ENCODE measurements at places on chromosomes 3 and 15.

GRCh38 chr3:136728918-136729317 is 23.3 kb downstream of the STAG1 start:
- no peak for DNase-seq

DNA sequence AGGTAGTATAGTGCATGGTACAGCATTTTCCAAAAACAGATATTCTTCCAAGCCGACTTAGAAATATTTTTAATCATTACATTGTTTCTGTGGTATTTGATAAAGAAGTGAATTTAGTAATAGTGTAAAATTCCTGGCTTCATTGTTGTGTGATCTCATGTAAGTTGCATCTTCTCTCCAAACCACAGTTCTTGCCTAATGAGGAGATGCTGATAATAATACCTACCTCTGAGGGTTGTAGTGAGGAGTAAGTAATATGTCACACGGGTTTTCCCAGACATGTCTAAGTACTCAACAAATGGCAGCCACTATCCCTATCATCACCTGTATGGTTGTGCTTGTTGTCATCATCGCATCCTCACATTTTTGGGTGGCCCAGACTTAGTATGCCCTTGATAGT is 167.3 kb downstream of the SLCO3A1 start:
- DNase-seq, result no peak

DNA sequence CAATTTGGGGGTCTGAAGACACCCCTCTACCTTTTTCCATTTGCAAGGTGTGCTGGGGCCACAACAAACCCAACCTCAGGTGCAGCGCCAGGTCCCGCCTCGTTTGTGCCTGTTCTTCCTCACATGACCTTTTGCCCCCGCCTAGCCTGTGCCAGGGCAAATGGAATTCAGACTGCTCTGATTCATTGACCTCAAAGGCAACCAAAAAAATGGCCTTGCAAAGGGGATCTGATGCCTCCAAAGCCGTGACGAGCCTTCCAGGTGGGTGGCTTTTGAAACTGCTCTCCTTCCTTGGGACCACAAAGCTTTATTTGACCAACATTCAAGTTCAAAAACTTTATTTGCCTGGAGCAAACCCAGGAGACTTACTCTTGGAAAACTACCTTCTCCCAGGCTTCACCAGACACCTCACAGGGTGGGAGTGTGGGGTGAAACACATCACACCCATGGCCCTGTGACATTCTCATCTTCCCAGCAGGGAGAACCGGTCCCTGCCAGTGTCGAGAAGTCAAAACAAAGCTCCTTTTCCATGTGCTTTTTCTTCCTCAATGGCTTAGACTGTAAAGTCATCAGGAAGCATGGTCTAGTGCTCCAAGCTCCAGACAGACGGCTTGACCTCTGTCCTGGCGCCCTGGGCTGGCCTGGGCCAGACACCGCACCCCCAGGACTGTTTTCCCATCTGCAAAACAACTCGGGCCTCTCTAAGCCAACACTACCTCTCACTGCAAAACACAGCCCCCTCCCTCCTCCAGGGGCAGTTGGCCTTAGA is 103.9 kb upstream of the HES1 start:
- DNase-seq, result no peak

GRCh38 chr3:15576475-15576874 is 24.9 kb downstream of the HACL1 start:
- DNase-seq, result no peak

GRCh38 chr15:56473017-56473416 is 8.1 kb upstream of the MNS1 start:
- no peak for DNase-seq

DNA sequence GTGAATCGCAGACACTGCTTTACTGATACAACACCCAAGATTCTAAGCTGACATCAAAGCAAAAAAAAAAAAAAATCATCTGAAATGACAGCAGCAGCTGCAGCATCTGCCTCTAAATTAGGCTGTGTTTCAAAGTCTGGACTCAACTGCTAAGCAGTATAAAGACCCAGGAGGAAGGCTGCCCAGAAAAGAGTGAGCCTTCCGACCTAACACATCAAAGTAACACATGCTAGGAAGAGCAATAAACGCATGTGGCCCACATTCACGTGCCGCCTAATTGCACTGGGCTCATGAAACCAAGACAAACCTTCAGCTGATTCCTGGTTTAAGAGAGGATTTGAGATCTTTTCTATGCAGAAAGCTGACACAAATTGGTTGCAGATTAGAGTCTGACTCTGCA is 317.1 kb downstream of the ZIC4 start:
- no peak for DNase-seq

DNA sequence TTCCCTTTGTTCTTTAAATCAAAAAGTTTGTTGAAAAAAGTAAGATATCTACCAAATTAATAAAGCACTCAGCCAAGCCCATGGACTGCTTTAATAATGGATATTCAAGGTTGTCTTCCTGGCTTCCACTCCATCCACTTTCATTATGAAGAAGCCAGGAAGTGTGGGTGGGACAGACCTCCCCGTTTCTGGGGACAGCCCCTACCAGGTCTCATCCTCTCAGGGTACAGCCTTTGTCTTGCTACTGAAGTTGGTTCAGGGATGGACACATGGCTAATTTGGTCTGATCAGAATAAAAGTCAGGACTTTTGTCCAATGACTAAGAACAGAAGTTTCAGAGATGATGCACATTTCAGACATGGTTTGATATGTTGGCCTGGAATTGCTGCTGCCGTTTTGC is 32.6 kb downstream of the CCNB2 start:
- no peak for DNase-seq
